CD4-positive, alpha-beta T cell (primary cell): ENCODE measurements at places on chromosomes 11 and 22.
A peak's percentile ranks its signal among the peaks of the same experiment; 100 is the strongest.

DNA sequence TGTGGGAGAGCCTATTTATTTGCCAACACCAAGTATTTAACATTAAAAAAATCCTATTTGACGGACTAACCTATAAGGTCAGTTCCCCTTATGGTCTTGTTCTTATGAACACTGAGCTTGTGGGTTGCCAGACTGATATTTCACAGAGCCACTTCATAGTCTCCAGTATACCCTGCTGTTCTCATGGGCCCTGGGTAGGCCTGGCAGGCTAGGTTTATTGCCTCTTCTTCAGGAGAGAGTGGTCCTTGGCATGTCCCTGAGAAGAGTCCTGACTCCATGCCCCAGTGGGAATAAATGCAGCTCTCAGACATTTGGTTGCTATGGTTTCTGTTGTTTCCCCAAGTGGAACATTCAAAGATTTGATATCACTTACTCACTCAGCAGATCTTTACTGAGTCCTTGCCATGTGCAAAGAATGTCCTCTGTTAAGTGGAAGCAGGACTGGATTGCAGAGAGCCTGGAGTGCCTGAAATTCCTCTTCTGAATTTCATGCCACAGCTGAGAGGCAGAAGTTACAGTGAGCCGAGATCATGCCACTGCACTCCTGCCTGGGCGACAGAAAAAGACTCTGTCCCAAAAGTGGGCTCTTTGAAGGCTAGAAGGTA, 15.7 kb downstream of the SLC5A1 start:
- DNase-seq, result no peak

DNA sequence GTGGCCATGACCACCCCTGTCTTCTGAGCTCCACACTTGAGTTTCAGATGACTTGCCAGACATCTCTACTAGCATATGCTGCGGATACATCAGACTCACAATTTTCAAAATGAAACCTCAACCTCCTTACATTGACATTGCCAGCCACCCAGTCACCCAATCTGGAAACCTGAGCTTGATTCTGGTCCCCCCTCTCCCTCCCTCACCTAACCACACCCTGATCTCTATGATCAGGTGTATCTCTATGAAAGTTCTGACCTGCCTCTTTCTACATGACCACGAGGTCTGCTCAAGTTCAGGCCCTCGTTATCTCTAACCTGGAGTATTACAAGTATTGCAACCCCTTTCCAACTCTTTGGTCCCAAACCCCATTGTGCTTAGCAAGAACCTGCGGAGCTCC, 254.1 kb downstream of the KIRREL3 start:
- no peak for DNase-seq

DNA sequence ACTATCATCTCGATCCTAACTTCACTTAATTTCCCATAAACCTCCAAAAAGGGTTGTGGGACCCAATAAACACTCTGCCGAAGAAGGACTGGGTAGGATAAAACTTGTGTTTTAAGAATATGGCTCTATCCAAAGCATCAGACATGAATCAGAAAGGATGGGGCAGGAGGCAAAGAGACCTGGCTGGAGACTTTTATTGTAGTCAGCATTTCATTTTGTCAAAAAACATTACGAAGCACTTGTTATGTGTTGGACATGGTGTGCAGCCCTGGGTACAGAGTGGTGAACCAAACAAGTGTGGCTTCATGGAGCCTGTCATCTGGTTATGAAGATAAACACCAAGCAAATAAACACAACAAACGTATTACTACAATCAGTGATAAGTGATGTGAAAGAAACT, 17.3 kb downstream of the IL10RA start:
- DNase-seq, result no peak

- no peak for DNase-seq
Measured at GRCh38 chr22:38953577-38954413, 3.6 kb upstream of the APOBEC3A start.

DNA sequence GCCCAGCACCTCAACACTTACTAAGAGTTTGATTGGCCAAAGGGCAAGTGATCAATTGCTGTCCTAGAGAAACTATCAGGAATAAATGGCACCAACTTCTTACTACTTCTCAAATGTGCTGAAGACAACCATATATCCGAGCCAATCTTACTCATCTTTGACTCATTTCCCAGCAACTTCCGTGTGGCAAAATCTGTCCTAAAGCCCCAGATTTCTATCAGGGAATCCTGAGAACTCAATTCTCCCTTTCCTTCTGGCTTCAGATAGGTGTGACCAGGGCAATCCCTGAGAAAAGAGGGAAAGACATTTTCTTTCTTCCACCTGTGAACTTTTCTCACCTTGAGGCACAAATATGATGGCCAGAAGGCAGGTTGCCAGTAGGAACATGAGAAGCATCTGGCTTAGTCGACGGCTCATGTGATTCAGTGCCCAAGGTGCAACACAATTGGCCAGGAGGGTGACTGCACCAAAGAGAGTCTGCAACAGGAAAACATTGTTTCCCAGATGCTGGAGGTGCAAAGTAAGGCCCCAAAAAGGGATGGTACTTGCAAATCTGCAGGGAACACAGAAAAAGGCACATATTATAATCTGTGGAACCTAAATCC, 21.8 kb upstream of the SLC22A24 start:
- DNase-seq, result no peak

DNA sequence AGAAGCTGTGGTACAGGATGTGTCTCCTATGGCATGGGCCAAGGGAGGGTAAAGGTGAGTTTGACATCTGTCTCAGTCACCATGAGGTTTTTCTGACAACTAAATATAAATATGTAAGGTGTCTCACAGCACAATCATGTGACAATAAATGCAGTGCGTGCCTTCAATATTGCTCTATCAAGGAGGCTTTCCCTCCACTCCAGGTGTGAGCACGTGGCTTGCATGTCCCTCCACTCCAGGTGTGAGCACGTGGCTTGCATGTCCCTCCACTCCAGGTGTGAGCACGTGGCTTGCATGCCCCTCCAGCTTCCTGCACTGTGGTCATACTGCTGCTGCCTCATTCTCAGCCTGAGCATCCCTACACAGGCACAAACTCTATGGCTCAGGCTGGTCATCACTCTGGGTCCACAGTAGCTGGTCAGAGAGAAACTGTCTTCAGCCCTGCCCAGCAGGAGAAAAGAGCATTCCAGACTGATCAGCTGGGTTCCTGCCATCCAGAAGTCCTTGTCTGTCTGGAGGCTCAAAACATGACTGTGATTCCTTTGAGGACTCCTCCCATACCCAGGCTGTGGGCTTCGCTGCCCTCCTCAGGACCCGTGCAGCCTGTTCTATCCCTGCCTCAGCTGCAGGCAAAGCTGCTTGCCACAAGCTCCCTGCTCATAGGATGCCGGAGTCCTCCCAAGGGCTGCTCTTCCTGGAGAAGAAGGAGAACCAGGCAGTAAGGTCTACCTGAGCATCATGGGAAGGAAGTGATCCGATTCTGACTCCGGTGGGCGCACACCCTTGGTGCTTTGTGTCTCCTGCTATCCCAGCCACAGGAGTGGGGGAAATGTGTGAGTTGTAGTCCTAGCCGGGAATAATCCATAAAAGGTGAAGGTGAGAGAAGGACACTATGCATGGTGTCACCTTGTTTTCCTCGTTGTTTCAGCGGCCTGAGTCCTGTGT, 33.4 kb upstream of the VPREB1 start:
- DNase-seq, result no peak

DNA sequence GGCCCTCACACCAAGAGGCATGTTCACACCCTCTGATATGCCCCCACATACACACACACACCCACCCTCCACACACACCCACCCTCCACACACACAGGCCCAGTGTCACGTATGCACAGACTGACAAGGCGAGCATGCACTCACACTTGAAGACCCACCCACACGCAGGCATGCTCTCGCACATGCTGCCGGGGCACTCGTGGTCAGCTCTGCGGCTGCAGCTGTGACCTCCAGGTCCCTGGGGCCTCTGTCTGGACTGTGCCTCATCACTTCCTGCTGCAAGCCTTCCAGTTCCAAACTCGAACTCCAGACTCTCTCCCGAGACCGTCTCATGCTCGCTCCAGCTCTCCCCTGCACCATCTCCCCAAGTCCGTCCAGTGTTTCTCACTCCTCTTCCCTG, 9.5 kb downstream of the DCHS1 start:
- DNase-seq, result no peak

DNA sequence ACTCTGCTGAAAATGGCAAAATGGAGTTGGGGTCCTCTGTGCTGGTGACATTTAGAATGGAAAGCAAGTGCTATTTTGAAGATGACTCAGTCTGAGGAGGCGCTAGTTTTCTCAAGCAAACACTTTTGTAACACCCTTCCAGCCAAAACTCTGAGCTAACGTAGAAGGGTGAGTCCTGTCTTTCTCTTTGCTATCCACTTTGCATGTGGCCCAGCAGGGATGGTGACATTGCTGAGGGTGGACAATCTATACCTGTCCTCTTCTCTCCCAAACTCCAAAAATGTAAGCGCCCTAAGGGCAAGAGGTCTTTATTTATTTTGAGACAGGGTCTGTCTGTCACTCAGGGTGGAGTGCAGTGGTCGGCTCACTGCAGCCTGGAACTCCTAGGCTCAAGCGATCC, 3.6 kb upstream of the KAT5 start:
- DNase-seq, result no peak

DNA sequence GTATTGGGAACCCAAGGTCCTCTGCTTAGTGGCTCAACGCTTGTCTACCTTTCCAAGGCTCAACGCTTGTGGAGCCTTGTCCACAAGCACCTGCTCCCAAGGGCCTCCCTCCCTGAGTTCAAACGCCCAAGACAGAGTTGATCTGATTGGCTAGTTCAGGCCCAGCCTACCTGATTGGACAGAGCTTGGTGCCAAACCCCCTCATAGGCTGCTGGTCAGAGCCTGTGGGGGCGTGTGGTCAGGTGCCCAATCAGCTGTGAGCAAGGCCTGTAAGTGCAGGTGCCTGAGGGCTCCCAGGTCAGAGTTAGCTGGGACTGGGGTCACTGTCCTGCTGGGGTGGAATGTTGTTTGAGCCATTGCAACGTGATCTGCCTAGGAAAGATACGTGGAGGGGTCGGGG, 16.9 kb upstream of the TMPRSS6 start:
- no peak for DNase-seq

DNA sequence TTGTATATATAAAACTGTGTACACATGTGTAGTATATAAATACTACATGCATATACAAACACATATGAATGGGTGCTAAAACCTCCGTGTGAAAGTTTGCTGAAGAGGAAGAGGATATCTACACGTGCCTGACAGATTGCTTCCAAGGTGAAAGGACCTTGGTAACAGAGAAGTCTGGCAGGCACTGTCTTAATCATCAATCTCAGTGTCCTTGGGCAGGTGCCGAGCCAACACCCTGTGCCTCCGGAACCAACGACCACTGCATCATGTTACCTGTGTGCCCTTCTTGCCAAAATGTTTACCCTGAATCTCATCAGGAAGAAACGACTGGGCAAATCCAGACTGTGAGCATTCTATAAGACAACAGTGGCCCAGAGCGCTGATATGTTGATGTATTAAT, 15.0 kb downstream of the NAP1L4 start:
- DNase-seq, result no peak

DNA sequence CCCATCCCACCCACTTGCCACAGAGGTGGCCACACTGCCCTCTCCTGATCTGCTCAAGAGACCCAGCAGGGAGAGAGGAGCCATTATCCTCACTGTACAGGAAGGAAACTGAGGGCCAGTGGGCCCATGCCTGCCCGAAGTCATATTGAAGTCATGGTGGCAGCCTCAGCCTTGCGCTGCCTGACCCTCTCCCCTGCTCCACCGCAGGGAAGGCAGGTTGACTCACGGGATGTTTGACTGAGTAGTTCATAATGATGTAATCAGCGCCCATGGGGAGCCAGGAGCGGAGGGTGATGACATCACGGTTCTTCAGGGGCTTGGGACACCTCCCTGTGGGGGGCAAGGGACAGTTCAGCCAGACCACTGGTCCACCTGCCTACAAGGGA, 6.1 kb upstream of the ARAP1 start:
- DNase-seq, result no peak

- no peak for DNase-seq
Measured at GRCh38 chr11:4146772-4147098, 52.1 kb downstream of the RRM1 start.

- DNase-seq, result no peak
Measured at GRCh38 chr11:762421-763072, 14.7 kb downstream of the GATD1 start.

- DNase-seq, result no peak
Measured at GRCh38 chr22:27064386-27064785, 407.0 kb downstream of the MIAT start.

GRCh38 chr11:128066399-128066798, 521.0 kb downstream of the ETS1 start:
- no peak for DNase-seq

DNA sequence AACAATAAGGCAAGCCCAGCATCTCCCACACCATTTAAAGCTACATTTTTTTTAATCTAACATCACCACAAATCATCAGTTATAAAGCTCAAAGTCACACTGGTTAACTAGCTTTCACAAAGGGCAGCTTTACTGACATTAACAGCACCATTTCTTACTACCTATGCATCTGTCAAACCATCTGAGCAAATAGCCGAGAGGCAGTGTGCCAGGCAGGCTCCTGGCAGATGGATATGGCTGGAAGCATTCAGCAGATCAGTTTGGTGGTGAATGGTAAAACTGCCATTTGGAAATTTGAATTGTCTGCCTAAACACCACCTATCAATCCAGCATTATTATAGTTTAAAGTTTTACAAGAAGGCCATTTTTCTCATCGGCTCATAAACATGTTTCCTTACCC, 131.2 kb downstream of the TTC28 start:
- DNase-seq, result no peak

DNA sequence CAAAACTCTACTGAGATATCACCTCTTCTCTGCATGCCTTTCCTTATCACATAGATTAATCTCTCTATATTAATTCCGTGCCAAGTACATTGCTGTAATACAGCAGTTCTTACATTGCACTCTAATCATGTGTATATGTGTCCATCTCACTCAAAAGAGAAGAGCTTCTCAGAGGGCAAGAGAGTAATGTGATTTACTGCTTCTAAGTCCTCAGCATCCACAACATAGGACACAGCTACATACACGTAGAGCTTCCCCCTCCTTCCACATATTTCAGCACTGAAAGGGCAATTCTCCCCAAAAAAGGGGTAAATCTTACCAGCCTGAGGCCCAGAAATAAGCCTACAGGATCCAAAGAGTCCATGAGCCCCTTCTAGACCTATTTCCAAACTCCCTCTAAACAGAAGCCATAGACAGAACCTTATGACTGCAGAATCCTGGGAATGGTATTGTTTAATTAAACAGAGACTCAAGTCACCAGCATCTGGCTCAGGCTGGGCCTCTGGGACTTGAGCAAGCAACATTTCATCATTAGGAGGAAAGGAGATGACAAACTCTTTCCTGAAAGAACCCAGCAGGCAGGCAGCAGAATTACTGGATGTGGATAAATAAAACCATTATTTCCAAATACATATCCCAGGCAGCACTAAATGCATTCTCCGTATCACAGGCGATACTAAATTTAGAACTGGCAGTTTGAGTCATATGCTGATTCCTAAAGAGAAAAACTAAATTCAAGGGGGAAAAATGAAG, 87.2 kb downstream of the KCNC1 start:
- DNase-seq, result no peak

- DNase-seq, result peak; percentile 58
Measured at GRCh38 chr22:20464096-20464614, 26.5 kb upstream of the SCARF2 start.

- no peak for DNase-seq
Measured at GRCh38 chr11:62880231-62880802, 379 bp upstream of the SLC3A2 start.
